ENCODE measurements at places on chromosomes 6 and 20.

GRCh38 chr20:42082611-42083010 lies 464.4 kb upstream of the CHD6 start:
- H3K4me3 ChIP-seq: no peak overlapping the region
- no peaks in the 10 kb centered on the region for H3K36me3 ChIP-seq
- H3K27ac ChIP-seq: no peak overlapping the region
- H3K4me1 ChIP-seq: no peaks in the 10 kb centered on the region
- no peak for DNase-seq

GRCh38 chr20:47334022-47334551 lies 22.4 kb downstream of the ZMYND8 start:
- peak overlapping the region; percentile 13 for H3K27ac ChIP-seq
- H3K4me3 ChIP-seq: no peak overlapping the region
- DNase-seq: no peak
- H3K36me3 ChIP-seq: peaks cover 29% of the 10 kb centered on the region

DNA sequence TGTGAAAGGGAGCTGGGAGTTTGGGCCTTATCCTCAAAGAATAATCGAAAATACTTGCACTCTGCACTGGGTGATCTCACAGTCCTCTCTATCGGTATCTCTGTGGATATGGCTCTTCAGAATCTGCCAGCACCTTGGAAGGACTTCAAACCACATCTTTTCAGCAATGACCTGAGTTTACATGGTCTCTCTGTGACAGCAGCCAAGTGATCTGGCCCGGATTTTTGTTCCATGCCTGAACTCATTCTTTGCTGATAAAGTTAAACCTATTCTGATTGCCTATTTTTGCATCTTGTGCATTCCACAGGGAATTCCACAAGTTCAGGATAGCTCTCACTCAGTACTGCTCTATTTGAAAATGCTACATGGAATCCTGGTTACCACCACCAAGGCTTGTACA lies 98.9 kb downstream of the HDGFL1 start:
- H3K27me3 ChIP-seq: no peaks in the 10 kb centered on the region
- DNase-seq: no peak
- H3K36me3 ChIP-seq: no peaks in the 10 kb centered on the region
- H3K4me1 ChIP-seq: no peaks in the 10 kb centered on the region

DNA sequence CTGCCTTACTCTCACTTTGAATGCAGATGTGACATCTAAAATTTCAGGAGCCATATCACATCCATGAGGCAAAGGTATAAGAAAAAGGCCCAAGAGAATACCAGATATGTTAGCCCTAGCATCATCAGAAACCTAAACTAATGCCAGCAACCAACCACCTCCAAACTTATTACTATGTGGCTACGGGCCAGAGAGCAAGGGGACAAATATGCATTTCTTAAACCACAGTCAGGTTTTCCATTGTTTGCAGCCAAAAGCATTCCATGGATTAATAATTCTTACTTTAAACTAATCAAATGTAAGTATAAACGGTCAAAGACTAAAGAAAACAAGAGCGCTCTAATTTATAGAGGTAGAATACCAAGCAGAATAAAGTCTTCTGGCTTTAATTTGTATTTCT lies 84.7 kb downstream of the TASP1 start:
- H3K27me3 ChIP-seq: no peaks in the 10 kb centered on the region
- H3K4me3 ChIP-seq: no peak overlapping the region
- DNase-seq: no peak
- H3K4me1 ChIP-seq: no peaks in the 10 kb centered on the region
- peaks cover 26% of the 10 kb centered on the region for H3K36me3 ChIP-seq

DNA sequence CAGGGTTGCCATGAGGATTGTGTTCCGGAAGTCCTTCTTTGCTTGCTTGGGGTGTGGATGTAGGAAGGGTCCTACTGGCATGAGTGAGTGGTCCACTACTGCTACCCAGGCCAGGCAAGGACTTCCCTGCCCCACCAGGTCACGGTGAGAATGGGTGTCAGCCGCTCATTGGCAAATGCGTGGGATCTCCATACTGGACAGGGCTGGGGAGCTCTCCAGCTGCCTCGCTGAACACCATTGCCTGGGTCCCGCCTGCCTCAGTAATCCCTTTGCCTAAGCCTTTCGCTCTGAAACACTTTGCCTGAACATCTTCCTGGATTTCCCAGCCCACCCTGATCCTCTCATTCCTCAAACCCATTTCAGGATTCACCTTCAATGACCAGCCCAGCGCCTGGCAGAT lies 59.5 kb downstream of the CTCFL start:
- H3K36me3 ChIP-seq: no peaks in the 10 kb centered on the region
- H3K27me3 ChIP-seq: no peaks in the 10 kb centered on the region
- no peak for DNase-seq
- no peaks in the 10 kb centered on the region for H3K4me1 ChIP-seq
- H3K4me3 ChIP-seq: no peak overlapping the region

DNA sequence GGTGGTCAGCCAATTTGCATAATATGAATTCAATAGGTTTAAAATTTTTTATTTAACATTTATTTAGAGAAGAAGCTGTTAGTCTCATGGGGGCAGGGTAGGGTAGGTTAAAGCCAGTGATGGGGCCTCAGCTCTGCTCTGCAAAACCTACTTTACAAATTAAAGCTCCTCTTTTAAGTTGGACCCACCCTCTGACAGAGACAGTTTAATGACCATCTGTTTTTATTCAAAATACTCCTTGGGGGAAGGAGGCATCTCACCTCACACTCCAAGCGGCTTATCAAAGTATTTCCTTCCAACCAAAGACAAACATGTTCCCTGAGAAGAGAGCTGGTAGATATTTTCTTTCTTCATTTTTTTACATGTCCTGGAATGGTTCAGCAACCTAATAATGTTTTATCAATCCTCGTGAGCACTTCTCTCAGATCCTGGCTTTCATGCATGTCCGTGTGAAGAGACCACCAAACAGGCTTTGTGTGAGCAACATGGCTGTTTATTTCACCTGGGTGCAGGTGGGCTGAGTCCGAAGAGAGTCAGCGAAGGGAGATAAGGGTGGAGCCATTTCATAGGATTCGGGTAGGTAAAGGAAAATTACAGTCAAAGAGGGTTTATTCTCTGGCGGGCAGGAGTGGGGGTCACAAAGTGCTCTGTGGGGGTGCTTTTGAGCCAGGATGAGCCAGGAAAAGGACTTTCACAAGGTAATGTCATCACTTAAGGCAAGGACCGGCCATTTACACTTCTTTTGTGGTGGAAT lies 184.7 kb downstream of the GJA1 start:
- no peaks in the 10 kb centered on the region for H3K27me3 ChIP-seq
- no peak for DNase-seq
- no peak overlapping the region for H3K27ac ChIP-seq
- no peaks in the 10 kb centered on the region for H3K4me1 ChIP-seq
- H3K36me3 ChIP-seq: no peaks in the 10 kb centered on the region

DNA sequence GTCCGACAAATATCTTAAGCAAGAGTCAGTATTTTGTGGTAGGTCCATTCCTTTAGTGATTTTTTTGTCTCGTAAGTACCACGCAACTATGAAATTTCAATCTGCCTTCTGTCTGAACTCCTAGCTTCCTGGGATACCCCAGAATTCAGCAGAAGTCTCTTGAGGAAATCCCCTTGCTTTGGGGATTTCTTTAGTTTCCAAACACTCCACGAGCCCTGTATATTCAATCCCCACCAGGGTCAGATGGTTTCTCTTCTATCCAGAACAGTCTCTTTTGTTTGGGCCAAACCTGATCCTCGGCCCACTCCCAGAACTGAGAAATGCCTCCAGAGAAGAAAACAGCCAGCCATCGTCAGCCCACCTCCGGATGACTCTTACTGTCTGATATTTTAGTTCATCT lies 113.0 kb downstream of the CHD6 start:
- peaks cover 24% of the 10 kb centered on the region for H3K36me3 ChIP-seq
- no peak overlapping the region for H3K4me3 ChIP-seq
- no peak for DNase-seq
- H3K27me3 ChIP-seq: no peaks in the 10 kb centered on the region
- peaks cover 17% of the 10 kb centered on the region for H3K4me1 ChIP-seq
- H3K27ac ChIP-seq: peak overlapping the region; percentile 67

DNA sequence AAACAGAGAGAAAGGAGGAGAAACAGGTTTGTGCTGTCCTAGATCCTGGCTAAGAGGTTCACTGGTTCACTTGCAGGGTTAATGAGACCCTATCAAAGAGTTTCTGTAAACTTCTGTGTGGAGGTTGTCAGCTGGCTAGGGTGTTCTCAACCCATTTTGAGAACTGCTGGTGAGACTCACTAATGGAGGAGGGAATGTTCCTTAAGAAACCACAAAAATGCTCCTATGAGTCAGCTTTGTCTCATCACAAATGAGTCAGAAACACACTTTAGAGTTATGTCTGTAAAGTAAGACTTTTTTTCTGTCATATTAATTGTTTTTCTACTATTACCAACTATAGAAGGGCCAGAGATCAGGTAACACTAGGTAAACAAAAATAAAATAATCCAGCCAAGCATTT lies 884.4 kb downstream of the PHF3 start:
- no peak for DNase-seq
- H3K4me3 ChIP-seq: no peak overlapping the region
- H3K27me3 ChIP-seq: no peaks in the 10 kb centered on the region
- peaks cover 2% of the 10 kb centered on the region for H3K4me1 ChIP-seq
- H3K36me3 ChIP-seq: no peaks in the 10 kb centered on the region
- H3K27ac ChIP-seq: no peak overlapping the region

DNA sequence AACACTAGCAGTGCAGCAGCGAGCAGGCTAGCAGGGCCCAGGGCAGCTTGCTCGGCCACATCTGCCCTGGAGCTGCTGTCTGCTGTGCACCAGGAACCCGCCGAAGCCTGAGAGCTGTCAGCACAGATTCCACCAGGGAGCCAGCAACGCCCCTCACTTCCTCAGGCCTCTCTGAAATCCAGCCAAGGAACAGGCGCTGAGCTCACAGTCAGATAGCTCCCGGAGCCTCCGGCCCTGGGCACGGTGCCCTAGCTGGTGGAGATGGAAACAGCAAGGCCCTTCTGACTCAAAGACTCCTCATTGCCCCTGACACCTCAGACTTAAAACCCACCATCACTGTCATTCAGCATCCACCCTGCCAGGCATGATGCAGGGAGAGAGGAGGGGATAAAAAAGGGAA lies 839.4 kb downstream of the MAFB start:
- no peaks in the 10 kb centered on the region for H3K36me3 ChIP-seq
- no peak for DNase-seq
- no peak overlapping the region for H3K27ac ChIP-seq
- no peaks in the 10 kb centered on the region for H3K4me1 ChIP-seq

- no peak overlapping the region for H3K4me3 ChIP-seq
- H3K4me1 ChIP-seq: no peaks in the 10 kb centered on the region
- H3K27me3 ChIP-seq: no peaks in the 10 kb centered on the region
Observed at GRCh38 chr20:25454153-25454900, 46.9 kb downstream of the GINS1 start.

- peaks cover 24% of the 10 kb centered on the region for H3K27me3 ChIP-seq
- no peak overlapping the region for H3K27ac ChIP-seq
- peaks cover 26% of the 10 kb centered on the region for H3K4me1 ChIP-seq
- no peak overlapping the region for H3K4me3 ChIP-seq
- DNase-seq: no peak
Observed at GRCh38 chr6:17886891-17887290, 100.5 kb downstream of the KIF13A start.

- no peaks in the 10 kb centered on the region for H3K27me3 ChIP-seq
- no peak overlapping the region for H3K4me3 ChIP-seq
- H3K36me3 ChIP-seq: no peaks in the 10 kb centered on the region
- H3K4me1 ChIP-seq: no peaks in the 10 kb centered on the region
Observed at GRCh38 chr6:114218437-114219340, 124.1 kb downstream of the HS3ST5 start.

DNA sequence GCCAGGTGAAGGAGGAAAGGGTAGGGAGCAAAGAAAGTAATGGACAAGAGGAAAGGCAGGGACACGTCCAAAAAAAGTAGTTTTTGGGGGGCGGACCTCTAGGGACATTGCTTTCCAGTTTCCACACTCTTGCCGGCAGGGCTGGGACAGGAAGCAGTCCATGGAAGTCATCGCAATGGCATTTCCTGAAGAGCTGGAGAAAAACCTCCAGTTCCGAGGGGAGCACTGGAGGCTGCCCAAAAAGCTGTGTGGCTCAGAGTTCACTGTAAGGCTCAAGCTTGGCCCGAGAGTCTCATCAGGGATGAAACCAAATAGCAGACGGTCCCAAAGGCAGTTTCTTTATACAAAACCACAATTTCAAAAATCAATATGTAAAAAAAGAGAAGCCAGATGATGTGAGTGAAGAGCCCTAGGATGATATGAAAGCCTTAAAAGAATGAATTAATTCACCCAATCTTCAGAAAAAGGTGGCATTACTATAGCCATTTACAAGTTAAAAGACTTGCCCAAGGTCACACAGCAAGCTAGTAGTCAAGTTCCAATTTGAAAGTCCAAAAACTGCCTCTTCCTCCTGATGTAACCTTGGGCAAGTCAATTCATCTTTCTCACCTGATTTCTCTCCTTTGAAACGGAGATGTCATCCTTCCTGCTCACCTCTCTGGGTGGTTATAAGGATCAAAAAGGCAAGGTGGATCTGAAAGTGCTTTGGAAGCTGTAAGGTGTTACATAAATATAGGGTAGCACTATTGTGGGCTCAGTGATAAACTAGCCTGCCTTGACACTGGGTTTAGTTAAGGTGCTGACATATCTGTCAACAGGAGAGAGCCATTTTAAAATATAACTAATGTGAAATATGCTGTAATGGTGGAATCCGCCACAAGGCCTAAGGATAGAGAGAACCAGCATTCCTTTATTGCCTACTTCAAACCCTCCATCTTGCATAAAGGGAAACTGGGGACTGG lies 9.1 kb downstream of the BCL2L1 start:
- peak overlapping the region; percentile 99 for H3K4me3 ChIP-seq
- no peaks in the 10 kb centered on the region for H3K27me3 ChIP-seq
- peaks cover 87% of the 10 kb centered on the region for H3K4me1 ChIP-seq
- H3K27ac ChIP-seq: peak overlapping the region; percentile 94
- H3K36me3 ChIP-seq: peaks cover 94% of the 10 kb centered on the region

GRCh38 chr6:48664826-48665225 lies 553.8 kb upstream of the PTCHD4 start:
- H3K4me3 ChIP-seq: no peak overlapping the region
- no peaks in the 10 kb centered on the region for H3K36me3 ChIP-seq
- no peak overlapping the region for H3K27ac ChIP-seq
- no peaks in the 10 kb centered on the region for H3K4me1 ChIP-seq

DNA sequence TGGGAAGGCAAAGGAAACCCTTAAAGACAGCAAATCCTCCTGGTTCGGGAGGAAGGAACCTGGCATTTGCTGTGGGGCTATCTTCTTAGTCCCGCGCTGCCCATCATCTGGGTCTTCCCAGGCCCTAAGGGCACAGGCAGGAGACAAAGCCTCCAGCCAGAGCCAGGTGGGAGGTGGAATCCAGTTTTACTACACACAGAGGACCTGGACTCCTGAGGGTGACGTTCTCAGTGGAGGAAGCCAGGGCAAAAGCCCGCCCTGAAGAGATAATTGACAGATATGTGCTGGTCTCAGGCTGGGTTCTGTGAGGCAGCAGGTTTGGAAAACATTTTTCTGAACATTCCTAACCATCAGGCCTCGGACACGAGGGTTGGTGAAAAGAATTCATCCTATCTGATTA lies 88.4 kb upstream of the AGPAT4 start:
- H3K4me1 ChIP-seq: no peaks in the 10 kb centered on the region
- H3K36me3 ChIP-seq: peaks cover 3% of the 10 kb centered on the region
- no peak for DNase-seq
- H3K27me3 ChIP-seq: no peaks in the 10 kb centered on the region
- H3K27ac ChIP-seq: no peak overlapping the region

- no peak for DNase-seq
- no peak overlapping the region for H3K27ac ChIP-seq
- H3K4me1 ChIP-seq: no peaks in the 10 kb centered on the region
- H3K36me3 ChIP-seq: no peaks in the 10 kb centered on the region
- H3K4me3 ChIP-seq: no peak overlapping the region
Observed at GRCh38 chr6:150289454-150290071, 79.2 kb upstream of the IYD start.
